ENCODE measurements at places on chromosomes 7 and 10. TPM values are rescaled to one million over a fixed set of nuclear protein-coding genes. Genes with fewer than 3 reads are reported as not detected.

Gene PSD
- 0.31 TPM for total RNA-seq

Gene ASB10
- not detected for total RNA-seq

Gene GAD2
- total RNA-seq = 0.90 TPM

Gene CCL24
- not detected for total RNA-seq

Gene ITIH5
- total RNA-seq = 0.36 TPM

Gene GIMAP8
- total RNA-seq = 143 TPM

Gene EVX1
- 0.51 TPM for total RNA-seq

Data from endothelial cell (in vitro differentiated cells).